ENCODE measurements at places on chromosomes 2 and 18.

- DNase-seq, result no peak
Measured at GRCh38 chr2:175008801-175009495, 3.8 kb upstream of the CHN1 start.

GRCh38 chr2:85978883-85979780 is 90.3 kb upstream of the ST3GAL5 start:
- DNase-seq, result no peak

DNA sequence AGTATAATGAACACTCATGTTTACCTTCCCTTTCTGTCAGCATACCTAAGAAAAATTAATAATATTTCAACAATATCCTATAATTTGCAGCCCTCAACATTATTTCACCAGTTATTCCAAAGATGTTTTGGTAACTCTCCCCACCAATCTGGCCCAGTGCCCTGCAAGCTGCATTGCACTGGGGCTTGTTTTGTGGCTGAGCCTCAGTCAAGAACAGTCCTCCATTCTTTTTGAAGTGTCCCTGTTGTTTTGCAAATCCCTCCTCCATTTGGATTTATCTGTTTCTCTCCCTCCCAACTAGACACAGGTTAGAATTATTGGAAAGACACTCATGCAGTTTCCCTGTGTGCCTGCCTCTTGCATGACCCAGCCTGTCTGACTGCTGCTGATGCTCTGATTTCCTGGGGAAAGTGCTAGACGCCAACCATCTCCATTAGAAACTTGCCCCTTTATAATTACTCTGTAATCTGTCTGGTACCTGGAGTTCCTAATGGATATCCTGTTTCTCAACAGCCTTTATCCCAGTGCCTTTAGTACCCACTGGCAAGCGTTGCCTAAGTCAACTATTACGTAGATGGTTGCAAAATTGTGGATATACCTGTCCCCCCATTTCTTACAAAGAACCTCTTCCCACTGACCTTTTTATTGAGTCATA is 60.2 kb downstream of the EIF5B start:
- peak; percentile 85 for DNase-seq

DNA sequence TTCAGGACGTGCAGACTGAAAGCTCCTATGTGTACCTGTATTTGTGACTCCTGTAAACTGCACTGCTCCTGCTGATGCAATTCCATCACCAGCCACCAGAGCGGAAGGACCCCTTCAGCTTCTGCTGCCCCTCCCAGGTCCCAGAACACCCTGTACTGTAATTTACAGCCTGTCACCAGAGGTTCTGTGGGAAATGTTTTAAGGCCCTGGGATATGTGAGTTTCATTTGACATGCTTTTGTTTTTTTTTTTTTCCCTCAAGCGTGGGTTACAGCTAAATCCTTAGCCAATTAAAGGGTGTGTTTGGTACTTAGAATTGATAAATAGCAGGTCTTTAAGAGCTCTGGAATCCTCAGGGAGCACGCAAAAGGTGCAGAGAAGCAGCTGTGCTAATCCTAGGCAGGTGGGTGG is 79.4 kb downstream of the KCTD1 start:
- DNase-seq, result no peak

DNA sequence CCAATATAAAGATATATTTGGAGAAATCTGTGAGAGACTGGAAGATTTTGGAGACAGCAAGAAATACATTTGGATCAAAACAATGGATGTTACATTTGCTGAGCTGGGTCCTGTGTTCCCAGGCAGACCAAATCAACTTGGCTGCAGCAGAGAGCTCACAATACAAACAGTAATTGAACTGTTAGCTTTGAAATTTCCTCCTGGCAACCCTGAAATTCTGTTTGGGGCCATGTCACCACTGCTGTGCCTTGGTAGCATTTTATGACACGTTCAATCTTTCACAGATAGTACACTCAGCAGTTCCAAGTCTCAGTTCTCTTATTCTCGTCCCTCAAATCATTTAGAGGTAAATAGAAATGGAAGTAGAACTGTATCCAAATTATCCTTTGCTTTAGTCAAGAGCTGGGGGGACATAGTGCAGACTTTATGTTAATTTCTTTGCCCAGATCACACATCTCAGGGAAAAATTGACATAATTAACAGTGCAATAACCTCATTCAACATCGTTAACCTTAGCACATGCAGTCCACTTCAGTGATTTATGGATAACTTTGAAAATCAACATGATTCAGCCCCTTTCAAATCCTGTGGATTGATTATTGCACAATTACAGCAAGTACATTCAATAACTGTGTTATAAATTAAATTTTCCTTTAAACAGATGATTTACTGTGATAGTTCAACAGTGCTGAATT is 277.4 kb upstream of the MC4R start:
- DNase-seq, result peak; percentile 74

GRCh38 chr2:152046940-152047339 is 51.9 kb downstream of the CACNB4 start:
- DNase-seq, result no peak

- no peak for DNase-seq
Measured at GRCh38 chr2:151765760-151766410, 31.6 kb upstream of the NEB start.
